ENCODE measurements at places on chromosomes 4 and X.

DNA sequence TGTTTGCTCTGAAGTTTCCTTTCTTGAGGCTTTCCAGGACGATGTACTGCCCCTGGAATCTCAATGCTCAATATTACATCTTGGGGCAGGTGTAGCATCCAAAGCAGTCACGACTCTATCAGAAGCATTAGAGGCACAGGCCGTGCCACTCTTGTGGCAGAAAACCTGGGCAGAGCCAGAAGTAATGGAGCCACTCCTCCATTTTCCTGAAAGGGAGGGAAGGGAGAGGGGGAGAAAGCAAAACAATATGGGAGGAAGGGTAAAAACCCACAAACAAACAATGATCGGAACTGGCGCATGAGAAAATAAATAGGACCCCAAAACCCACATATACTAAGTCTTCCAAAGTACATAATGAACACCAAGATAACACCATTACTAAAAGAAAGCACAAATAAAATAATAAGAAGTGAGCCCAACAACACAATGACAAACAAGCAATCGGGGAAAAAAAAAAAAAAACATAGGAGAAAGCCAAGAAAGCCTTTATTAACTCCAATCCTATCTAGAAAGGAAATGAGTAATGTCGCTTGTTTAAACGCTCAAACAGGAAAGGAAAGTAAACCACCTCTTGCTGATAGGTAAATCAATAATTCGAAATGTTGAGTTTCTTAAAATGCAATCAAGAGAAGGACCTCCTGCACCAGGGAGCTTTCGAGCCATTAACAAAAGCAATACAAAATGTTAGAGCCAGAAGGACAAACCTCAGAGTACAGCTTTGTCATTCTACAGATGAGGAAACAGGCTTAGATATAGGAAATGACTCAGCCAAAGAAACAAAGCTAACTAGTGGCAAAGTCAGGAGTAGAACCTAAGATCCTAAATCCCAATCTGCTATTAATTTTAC is 117.4 kb downstream of the ATRX start:
- no peak for DNase-seq

DNA sequence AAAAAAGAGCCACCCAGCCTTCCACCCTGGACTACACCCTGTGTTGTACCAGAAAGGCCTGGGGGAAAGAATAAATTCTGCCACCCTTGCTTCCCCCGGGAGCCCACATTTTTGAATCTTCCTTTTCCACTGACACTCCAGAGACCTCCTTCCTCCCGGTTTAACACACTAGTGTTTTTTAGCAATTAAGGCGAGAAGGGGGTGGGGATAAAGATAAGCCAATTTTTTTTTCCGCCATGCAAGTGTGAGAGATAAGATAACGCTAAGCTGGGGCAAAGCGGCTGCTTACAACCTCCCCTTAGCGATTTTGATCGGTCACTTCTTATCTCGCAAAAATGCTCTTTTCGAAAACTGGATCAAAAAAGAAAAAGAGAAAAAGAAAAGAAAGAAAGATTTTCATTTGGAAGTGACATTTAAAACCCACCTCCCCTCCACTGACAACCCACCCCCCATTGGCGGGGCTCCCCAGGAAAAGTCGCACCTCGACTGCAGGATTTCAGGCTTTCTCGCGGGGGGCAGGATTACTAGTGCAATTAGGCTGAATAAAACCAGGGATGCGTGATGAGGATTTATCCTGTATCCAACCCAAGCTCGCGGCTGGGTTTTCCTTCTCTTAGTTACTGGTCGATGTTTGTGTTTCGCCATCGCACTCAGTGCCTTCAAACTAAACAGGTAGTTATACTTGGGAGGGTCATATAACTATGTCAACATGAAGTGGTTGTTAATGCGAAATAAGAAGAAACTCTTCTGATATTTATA is 6.0 kb upstream of the BCOR start:
- no peak for DNase-seq

- no peak for DNase-seq
Observed at GRCh38 chrX:10050481-10050880, 83.3 kb downstream of the CLDN34 start.

DNA sequence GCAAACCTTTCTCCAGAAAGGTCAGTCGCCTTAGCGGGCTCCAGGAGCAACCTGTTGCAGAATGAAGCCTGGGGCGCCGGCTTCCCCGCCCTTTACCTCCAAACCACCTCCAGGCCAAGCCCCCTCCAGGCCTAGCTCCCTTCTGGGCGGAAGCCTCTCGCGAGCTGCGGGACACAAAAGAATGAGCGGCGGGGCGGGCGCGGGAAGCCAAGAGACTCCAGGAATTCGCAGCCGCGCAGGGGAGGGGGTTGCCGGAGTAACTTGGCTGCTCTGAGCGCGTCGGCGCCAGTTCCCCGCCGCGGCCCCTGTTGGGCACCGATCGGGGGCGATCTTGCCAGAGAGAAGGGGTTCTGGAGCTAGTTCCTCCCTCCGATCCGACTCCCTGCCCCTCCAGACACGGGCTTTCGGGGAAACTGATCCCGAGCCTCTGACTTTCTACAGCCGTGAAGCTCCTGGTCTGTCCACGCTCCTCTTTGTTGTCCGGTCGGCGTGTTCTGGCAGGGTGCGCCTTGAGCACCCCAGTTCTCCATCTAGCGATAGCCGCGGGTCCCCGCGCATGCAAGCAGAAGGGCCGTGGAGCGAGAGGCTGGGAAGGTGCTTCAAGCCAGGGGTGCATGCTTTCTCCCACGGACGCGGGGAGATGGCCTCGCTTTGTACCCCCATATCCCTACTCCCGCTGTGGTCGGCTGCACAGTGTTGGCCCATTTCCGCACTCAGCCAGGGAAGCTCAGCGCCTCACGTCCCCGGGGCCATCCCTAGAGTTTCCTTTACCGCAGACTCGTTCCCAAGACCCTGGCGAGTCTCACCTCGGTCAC is 1.2 kb downstream of the PROM1 start:
- DNase-seq: peak; percentile 62

- DNase-seq: no peak
Observed at GRCh38 chr4:108777388-108777787, 14.5 kb upstream of the ETNPPL start.

GRCh38 chrX:9557091-9557490 is 92.2 kb downstream of the TBL1X start:
- peak; percentile 37 for DNase-seq

- peak; percentile 72 for DNase-seq
Observed at GRCh38 chrX:76428243-76429130, 977 bp downstream of the MAGEE1 start.

- DNase-seq: no peak
Observed at GRCh38 chr4:78610546-78611214, 59.1 kb downstream of the ANXA3 start.

GRCh38 chr4:155684892-155685541 is 18.4 kb downstream of the GUCY1A1 start:
- no peak for DNase-seq

DNA sequence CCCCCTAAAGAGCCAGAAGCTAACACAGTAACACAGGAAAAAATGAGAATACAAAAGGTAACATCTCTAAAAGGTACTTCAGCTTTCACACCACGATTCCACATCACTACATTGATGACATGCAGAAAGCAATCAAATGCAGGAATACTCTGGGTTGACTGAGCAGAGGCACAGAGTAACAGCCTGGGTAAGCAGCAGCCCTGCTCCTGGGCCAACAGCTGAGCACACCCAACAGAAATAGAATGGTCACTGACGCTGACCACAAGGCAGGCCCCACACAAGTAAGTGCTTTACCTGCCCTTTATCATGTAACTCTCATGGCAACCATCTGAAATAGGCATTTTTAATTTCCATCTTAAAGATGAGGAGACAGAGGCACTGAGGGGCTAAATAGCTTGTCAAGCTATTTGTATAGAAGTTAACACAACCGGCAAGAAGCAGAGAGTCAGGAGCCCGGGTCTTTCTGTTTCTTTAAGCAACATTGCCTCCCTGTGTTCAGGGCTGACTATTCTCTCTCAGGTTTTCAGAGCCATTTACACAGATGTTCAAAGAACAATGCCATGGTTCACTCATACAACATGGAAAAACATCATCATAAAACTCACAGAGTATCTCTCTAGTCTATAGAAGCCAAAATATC is 168.9 kb downstream of the ZNF674 start:
- DNase-seq: no peak

DNA sequence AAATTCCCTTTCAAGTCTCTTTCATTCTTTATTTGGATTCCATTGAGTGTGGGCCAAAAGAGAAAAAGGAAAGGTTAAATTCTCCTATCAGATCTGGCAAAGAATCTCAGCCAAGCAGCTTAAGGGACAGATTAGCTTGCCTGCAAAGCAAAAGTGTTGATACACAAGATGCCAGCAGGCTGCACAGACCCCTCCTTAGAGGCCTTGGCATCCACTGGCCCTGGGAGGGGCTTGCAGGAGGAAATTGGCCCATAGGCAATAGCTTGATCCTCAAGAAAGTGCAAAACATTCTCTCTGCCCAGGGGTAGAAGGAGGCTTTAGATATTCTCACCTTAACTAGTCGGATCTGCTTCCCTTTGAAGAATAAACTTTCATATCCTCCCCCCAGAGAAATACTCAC is 300.4 kb upstream of the CPEB2 start:
- DNase-seq: no peak

DNA sequence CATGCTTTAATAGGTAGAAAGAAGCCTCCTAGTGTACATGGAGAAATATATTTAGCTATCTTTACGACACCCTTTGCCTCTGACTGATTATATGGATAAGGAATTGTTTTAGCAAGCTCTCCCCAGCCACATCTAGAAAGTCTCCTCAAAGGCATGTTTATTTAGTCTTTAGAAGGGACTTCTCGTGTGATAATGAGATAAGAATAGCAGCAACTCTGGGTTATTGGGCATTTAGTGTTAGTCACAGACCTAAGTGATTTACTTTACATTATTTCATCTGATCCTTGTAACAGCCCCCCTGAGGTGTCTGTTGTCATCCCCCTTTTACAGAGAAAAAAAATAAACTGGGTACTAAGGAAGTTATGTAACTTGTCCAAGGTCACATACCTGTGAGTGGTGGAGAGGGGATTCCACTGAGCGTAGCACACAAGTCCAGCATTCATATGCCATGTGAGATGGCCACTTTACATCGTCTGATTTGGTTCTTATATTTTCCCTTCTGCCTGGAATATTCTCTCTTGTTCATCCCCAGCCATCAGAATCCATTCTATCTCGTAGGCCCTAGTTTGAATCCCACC is 77.7 kb downstream of the TSPAN7 start:
- DNase-seq: no peak

DNA sequence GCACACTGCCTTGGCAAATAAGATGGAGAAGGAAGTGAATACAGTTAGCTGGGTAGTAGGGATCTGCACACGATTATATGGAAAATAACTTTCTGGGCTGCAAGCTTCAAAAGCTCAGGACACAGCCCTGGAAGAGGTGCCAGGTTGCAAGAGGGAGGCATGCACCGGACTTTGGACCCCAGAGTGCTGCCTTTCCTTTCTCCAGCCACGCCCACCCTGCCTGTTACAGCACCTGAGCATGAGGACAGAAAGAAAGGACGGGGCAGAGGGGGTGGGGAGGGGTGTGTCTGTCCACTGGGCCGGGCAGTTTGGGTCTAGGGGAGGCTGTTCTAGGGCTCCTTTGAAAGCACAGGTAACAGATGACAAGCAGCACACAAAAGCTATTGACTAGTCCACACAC is 152.8 kb downstream of the ENPP6 start:
- no peak for DNase-seq

- DNase-seq: no peak
Observed at GRCh38 chr4:87677731-87678130, 27.7 kb downstream of the DMP1 start.

DNA sequence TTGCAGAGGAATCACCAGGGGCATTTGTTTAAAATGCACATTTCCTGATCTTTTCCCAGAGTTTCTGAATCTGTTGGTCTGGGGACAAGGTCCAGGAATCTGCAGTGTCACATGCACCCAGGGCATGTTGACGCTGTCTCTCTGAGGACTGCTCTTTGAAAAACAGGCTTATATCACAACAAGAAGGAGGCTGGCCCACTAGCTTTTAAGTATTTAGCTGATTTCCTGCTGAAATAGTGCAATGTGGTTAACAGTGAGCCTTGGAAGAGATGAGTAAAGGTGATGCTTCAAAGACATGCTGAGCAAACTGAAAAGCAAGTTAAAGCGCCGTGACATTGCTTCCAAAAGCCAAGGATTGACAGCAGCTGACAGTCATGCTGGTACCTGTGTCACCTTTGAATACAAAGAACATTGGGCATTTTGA is 18.6 kb upstream of the SEPSECS start:
- DNase-seq: no peak

- no peak for DNase-seq
Observed at GRCh38 chrX:136219893-136220292, 31.3 kb downstream of the MAP7D3 start.

GRCh38 chr4:93710101-93710846 is 118.3 kb upstream of the ATOH1 start:
- no peak for DNase-seq

DNA sequence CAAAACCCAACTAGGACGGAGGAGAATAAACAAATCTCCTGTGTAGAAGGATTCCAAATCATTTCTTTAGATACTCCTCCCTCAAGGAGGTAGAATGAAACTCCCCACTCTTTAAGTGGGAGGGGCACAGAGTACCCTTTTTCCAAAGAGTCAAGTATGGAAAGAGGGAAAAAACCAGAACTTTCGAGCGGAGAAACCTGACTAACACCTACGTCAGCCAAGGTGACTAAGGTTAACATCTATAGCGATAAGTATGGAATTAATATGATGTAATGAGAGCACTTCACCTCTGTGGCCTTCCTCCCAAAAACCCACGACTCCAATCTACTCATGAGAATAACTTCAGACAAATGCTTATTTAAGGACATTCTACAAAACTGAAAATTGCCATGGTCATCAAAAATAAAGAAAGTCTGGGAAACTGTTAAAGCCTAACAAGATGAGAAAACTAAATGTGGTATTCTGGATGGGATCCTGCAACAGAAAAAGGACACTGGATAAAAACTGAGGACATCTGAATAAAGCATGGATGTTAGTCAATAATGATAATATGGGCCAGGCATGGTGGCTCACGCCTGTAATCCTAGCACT is 157.0 kb upstream of the MAP3K15 start:
- DNase-seq: no peak

DNA sequence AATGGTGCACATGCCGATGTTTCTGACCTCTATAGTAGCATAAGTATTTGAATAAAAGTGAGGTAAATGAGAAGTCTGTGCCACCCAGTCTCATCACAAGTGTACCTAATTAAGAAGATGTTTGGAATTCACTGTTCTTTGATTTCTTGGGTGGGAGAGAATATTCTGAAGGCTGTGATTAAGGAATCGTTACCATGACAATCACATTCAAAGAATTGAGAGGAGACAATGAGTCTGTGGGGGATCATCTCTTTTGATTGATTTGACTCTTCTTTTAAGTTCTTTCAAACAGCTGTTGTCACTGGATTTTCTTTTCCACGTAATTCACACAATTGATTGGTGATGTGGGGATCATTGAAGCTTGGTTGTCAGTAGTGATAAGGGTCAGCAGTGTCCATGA is 18.1 kb downstream of the FHL1 start:
- no peak for DNase-seq

DNA sequence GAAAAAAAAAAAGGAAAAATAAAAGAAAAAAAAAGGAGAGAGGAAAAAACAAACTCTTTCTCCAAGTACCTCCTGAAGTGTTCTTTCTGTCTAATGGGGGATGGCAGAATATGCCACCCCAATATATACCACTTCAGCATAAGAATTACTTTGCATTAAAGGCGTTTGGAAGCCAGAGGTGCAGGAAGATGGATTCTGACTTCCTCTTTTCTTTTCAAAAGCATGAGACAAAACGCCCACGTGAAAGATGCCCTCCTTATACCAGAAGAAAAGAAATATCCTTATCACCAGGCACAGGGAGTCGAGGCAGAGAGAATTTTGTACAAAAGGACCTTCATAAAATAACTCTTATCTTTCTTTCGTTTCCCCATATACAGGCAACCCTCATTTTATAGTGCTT is 40.9 kb downstream of the COX18 start:
- DNase-seq: no peak
